Activated CD8-positive, alpha-beta memory T cell treated with anti-CD3 and anti-CD28 coated beads for 48 hours (primary cell): ENCODE measurements at places on chromosomes 4 and X.

DNA sequence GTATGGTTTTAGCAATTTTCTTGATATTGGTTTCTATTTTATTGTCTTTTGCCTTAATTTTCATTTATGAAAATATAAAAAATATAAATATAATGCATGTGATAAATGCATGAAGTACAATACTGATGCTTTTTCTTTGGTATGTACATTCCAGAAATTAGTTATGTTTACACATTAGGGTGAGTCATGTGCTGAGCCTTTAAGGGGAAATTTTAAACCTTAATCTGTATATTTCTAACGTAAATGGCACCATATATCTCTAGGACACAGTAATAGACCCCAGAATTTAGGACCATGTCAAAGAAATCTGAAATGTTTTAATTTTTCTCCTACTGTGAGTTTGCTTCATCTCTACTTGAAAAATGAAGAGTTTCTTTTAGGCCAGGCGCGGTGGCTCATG is 117.8 kb upstream of the SPRY1 start:
- DNase-seq, result no peak

DNA sequence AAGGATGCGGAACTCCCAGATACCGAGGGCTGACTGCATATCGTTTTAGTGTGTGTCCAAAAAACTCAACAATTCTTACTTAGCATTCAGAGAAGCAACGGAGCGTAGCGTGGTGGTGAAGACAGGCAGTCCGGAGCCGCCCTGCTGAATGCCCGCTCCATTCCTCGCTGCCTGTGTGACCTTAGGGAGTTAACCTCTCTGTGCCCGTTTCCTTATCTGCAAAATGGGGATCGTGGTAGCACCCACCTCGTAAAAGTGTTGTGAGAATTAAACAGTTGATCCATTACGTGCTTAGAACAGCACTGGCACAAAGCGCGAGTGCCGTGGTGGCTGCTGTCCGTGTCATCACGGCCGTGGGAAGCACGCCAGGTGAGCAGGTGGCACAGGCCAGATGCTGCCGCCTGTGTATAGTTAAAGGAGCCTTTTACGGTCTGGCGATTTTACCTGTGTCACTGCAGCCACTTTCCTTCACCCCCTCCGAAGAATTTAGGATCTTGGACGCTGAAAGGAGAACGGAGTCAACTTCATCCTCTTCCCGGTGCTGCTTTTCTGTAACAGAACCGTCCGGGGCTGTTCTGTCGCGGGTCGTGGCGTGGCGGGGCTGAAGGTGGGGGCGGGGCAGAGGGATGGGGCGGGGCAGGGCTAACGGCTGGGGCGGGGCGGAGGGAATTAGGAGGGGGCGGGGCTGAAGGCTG is 885 bp downstream of the CCDC110 start:
- DNase-seq, result peak; percentile 23

DNA sequence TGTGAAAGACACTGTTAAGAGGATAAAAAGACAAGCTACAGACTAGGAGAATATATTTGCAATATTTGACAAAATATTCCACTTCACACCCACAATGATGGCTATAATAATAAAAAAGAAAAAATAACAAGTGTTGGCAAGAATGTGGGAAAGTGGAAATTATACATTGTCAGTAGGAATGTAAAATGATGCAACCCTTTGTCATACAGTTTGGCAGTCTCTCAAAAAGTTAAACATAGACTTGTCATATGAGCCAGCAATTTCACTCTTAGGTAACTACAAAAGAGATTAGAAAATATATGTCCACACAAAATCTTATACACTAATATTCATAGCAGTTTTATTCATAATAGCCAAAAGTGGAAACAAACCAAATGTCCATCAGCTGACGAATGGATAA is 5.2 kb upstream of the RADX start:
- no peak for DNase-seq

GRCh38 chrX:15549189-15550012 is 48.8 kb downstream of the BMX start:
- no peak for DNase-seq

DNA sequence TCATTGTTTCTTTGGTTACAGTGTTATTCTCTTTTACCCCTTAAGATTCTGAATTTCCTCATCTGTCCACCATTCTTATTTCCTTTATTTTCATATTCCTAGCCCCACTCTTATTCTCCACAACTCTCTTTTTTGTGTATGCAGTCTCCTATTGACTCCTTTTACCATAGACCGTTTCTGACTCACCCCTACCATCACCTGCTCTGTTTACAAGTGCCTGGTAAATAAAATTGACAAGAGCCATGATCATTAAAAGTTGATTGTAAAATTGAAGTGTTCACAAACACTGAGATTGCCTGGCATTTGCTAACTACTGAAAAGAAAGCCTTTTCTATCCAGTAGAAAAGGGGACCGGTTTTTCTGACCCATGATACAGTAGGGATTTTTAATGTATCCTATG is 54.4 kb downstream of the MRPL1 start:
- no peak for DNase-seq
